ENCODE measurements at places on chromosomes 3 and 15.

GRCh38 chr3:160486459-160486869, 36.9 kb upstream of the TRIM59 start:
- no peak for DNase-seq

DNA sequence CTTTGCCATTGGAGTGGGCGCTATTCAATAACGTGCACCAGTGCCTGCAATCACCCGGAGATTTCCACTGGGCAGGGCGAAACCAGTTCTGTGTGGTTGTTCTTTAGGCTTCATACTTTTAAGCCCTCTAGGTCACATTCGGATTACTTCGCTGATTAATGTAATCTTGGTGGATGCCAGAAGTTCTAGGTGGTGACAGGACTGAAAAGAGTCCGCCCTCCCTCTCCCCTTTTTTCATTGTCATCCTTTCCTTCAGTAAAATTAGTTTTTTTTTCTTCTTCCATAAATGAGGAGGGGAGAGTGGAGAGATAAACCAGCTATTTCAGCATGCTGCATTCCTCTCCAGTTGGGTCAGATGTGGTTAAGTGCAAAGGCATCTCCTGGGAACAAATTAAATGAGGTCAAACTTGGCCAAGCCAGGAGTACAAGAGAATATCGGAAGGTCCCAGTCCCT, 2.3 kb upstream of the SLC2A2 start:
- no peak for DNase-seq

- no peak for DNase-seq
Observed at GRCh38 chr15:92914768-92915221, 14.7 kb downstream of the CHD2 start.

GRCh38 chr3:146466604-146467003, 2.8 kb downstream of the PLSCR2 start:
- no peak for DNase-seq

DNA sequence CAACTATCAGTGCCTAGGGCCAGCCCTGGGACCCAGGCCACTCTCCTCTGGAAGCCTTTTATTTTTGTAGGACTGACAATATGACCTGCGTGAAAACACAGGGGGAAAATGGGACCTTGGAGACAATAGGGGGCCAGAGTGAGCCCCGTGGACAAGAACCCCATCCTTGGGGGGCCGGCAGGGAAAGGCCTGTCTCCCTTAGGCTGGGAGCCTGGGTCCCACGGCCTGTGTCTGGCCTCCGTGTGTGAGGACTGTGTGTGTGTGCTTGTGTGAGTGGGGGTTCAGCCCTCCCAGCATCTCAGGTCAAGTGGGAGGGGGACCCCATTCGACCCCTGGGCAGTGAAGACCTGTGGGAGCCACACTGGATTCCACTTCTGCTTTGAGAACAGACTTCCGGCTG, 53.3 kb downstream of the EXOG start:
- DNase-seq, result no peak

- no peak for DNase-seq
Observed at GRCh38 chr15:74283368-74283767, 47.2 kb downstream of the CCDC33 start.

DNA sequence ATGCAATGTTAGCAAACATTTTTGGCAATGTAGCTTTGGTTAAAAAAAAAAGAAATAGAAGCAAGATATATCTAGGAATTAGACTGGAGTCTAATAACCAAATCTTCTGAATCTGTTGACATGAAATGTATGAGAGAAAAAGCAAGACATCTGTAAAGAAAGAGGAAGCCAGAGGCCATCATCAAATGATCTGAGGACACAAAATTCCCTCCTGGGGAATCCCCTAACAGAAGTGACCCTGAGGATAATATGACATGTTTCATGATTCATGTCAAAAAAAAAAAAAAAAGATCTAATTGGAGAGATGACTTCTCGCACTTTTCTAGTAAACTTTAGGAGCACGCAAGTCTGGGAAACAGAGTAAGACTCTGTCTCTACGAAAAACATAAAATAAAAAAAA, 70.9 kb downstream of the IMPG2 start:
- no peak for DNase-seq

DNA sequence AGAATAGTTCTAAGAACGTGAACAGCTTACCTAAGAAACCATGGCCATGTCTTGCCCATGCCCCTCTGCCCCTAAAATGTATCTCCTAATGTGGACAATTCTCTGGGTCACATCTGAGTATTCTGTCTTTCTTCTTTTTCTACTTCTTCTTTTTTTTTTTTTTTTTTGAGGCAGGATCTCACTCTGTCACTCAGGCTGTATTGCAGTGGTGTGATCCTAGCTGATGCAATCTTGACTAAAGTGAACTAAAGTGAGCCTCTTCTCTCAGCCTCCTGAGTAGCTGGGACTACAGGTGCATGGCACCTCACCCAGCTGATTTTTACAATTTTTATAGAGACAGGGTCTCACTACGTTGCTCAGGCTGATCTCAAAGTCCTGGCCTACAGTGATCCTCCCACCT, 204.8 kb upstream of the ZPLD1 start:
- no peak for DNase-seq

DNA sequence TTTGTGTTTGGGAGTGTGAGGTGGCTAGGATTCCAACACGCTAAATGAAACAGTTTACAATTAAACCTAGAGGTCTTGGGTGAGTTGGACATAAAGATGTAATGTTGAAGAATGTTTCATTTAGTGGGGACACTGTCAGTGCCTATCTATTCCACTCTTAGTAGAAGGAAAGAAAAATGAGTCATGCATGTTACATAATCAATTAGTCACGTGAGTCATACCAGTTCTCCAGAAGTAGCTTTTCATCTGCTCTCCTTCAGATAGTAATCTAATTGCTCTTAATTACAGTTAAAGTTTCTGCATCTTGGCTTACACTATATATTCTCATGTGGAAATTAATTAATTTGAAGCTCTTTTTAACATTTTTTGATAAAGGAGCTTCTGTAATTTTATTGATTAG, 115.7 kb upstream of the P2RY1 start:
- no peak for DNase-seq

GRCh38 chr3:128919988-128920387, 40.6 kb downstream of the ACAD9 start:
- DNase-seq, result no peak

GRCh38 chr3:31572236-31573004, 39.7 kb downstream of the STT3B start:
- DNase-seq, result no peak

- DNase-seq, result no peak
Observed at GRCh38 chr3:141784531-141784930, 21.3 kb downstream of the GRK7 start.

- no peak for DNase-seq
Observed at GRCh38 chr3:4687167-4687566, 194.0 kb downstream of the ITPR1 start.
